NCI-H1694 (cell line): ENCODE measurements at places on chromosomes 2 and 18.

DNA sequence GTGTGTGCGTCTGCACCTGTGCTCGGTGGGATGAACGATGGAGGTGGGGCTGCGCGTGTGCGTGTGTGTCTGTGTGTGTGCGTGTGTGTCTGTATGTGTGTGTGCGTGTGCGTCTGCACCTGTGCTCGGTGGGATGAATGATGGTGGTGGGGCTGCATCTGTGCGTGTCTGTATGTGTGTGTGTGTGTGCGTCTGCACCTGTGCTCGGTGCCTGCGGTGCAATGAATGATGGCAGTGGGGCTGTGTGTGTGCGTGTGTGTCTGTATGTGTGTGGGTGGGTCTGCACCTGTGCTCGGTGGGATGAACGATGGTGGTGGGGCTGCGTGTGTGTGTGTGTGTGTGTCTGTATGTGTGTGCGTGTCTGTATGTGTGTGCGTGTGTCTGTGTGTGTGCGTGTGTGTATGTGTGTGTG is 48.5 kb upstream of the CTDP1 start:
- DNase-seq: no peak

- no peak for DNase-seq
Observed at GRCh38 chr2:204972606-204973336, 427.5 kb downstream of the PARD3B start.

GRCh38 chr18:13543144-13543543 is 183.2 kb downstream of the FAM210A start:
- DNase-seq: no peak

GRCh38 chr2:119408221-119408619 is 23.4 kb upstream of the TMEM37 start:
- DNase-seq: no peak

- DNase-seq: no peak
Observed at GRCh38 chr2:2880938-2881337, 496.7 kb downstream of the EIPR1 start.

- DNase-seq: peak; percentile 33
Observed at GRCh38 chr2:42905341-42906110, 113.1 kb upstream of the HAAO start.

GRCh38 chr2:64467096-64467843 is 13.3 kb downstream of the LGALSL start:
- no peak for DNase-seq

DNA sequence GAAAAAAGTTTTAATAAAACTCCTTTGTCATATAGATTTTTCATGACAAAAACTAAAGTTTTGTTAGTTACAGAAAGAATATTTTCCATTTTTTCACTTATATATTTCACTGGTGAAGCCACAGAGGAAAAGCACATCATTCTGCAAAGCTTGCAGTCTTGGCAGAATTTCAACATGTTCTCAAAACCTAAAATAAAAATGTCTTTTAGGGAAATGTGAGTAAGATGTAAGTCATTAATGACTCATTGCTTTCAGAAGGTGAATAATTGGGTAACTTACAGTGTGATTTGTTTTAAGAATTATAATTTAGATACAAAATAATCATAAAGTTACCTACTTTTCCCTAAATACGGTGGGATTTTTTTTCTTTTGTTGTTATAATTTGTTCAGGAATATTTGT is 43.4 kb upstream of the TNFRSF11A start:
- DNase-seq: no peak

DNA sequence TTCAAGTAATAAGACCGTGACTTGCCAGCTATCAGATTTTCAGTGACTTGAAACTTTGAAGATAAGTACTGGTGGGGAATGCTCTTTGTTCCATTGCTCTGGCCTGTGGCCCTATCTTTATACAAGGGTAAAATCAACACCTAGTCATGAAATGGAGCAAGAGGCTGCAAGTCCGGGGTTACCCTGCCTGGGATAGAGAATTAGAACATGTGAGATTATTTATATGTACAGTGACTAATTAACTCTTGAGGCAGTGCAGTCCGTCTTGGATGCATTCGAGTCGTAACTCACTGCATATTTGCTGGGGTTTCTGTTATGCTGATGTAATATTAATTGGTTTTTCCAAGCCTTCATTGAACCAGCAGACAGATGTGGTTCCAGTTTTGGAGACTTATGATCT is 105.8 kb upstream of the LYPD6 start:
- DNase-seq: no peak
